ENCODE measurements at places on chromosomes 4 and X.

- H3K4me1 ChIP-seq: peaks cover 64% of the 10 kb centered on the region
- DNase-seq: peak; percentile 59
- H3K36me3 ChIP-seq: no peaks in the 10 kb centered on the region
- H3K27ac ChIP-seq: peak overlapping the region; percentile 94
- peak overlapping the region; percentile 94 for H3K4me3 ChIP-seq
- peaks cover 28% of the 10 kb centered on the region for H3K27me3 ChIP-seq
Observed at GRCh38 chr4:141132709-141133145, 542 bp downstream of the RNF150 start.

- H3K4me3 ChIP-seq: no peak overlapping the region
- no peak for DNase-seq
- H3K4me1 ChIP-seq: no peaks in the 10 kb centered on the region
- no peaks in the 10 kb centered on the region for H3K27me3 ChIP-seq
- H3K27ac ChIP-seq: no peak overlapping the region
Observed at GRCh38 chr4:24160358-24160757, 270.5 kb upstream of the PPARGC1A start.

GRCh38 chrX:153669174-153669890, 4.3 kb downstream of the PNCK start:
- no peaks in the 10 kb centered on the region for H3K4me1 ChIP-seq
- no peak overlapping the region for H3K4me3 ChIP-seq
- H3K27me3 ChIP-seq: peaks cover 15% of the 10 kb centered on the region
- H3K36me3 ChIP-seq: no peaks in the 10 kb centered on the region
- no peak for DNase-seq

DNA sequence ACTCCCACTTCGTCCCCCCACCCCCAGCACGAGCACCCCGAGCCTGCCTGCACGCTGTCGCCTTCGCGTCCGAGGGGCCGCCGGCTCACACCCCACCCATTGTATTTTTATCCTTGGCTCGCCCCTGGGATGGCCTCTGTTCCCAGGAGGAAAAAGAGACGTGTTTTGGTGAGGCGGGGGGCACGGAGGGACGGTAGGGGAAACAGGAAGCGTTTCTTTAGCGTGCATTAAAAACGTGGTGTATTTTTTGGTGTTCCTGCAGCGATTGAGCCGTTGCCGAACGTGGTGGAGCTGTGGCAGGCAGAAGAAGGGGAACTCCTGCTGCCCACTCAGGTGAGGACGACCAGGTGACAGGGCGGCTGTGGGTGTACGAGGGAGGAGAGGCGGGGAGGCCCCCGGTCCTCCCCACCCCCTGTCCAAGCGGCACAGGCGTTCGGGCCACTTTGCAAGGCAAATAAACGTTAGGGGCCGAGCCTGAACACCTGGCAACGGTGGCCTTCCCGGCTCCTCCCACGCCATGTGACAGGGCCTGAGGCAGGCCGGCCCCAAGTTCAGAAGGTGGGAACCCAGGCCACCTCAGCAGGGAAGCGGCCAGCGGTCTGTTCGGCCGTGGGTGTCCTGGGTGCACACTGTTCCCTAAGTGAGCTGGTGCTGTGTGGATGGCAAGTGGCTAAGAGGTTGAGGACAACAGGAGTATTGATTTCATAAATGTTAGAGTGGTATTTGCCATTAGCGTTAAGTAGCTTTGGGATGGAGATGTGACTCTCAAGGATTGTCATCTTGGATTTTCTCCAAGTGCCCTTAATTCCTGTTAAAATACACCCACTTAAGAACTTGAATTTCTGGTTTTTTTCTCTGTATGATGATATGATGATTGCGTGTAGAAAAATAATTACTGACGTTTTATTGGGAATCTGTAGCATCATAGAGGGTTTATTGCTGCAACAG, 1.1 kb downstream of the TMEM131L start:
- peak overlapping the region; percentile 90 for H3K27ac ChIP-seq
- H3K36me3 ChIP-seq: no peaks in the 10 kb centered on the region
- peak; percentile 36 for DNase-seq
- peaks cover 63% of the 10 kb centered on the region for H3K4me1 ChIP-seq

DNA sequence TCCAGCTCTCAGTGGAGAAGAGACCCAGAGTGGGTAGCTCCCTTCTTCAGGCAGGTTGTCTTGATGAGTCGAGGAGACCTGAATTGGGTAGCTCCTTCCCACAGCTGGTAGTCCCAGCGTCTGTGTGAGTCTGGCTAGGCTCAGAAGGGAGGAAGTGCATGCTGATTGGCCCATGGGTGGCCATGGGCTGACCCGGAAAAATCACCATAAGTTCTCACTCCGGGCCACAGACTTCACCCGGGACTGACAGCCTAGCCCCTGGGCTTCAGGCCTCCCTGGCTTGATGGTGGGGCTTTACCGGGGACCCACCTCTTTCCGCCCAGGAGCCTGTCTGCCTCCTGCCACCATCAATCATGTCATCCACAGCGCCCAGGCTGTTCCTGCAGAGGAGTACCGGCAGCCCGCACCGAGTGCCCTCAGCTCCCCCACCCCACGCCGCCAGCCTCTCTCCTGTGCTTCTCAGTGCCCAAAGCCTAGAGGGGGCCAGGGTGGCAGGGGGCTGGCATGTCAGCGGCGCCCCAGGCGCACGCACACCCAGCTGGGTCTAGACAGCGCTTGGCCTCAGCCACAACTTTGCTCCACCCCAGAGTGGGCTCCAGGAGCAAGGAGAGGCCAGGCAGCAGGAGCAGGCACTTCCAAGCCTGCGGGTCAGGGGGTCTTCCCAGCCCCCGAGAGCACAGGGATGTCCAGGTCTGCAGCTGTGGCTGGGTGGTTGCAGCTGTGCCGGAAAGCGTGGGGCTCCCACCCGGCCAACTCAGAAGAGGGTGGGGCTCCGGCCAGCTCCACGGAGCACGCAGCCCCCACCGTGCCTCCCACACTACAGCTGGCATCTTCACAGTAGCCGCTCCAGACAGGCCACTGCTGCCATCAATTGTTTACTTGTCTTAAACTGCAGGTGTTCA, 16.1 kb upstream of the SAT1 start:
- no peaks in the 10 kb centered on the region for H3K36me3 ChIP-seq
- no peaks in the 10 kb centered on the region for H3K4me1 ChIP-seq
- H3K27me3 ChIP-seq: no peaks in the 10 kb centered on the region
- no peak for DNase-seq
- H3K27ac ChIP-seq: no peak overlapping the region

All from left ventricle myocardium inferior (tissue), 1 donor.